ENCODE measurements at places on chromosomes 11 and 22.

GRCh38 chr11:113531083-113531482 is 55.9 kb upstream of the DRD2 start:
- DNase-seq: no peak

DNA sequence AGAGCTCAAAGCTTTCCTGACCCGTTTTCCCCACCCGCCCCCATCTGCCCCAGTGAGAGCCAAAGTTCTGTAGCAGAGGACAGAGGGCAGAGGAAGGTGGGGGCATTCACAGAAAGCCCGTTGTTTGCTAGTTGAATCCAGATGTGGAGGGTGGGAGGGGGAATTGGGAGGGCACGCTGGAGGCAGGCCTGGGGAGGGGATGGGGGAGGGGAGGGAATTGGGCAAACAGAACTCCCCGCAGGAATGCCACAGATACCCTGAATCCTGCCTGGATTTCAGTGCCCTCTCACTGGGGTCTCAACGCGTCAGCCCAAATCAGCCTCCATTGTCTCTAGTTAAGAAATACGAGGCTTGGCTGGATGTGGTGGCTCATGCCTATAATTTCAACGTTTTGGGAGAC is 12.9 kb upstream of the OAF start:
- DNase-seq: no peak

DNA sequence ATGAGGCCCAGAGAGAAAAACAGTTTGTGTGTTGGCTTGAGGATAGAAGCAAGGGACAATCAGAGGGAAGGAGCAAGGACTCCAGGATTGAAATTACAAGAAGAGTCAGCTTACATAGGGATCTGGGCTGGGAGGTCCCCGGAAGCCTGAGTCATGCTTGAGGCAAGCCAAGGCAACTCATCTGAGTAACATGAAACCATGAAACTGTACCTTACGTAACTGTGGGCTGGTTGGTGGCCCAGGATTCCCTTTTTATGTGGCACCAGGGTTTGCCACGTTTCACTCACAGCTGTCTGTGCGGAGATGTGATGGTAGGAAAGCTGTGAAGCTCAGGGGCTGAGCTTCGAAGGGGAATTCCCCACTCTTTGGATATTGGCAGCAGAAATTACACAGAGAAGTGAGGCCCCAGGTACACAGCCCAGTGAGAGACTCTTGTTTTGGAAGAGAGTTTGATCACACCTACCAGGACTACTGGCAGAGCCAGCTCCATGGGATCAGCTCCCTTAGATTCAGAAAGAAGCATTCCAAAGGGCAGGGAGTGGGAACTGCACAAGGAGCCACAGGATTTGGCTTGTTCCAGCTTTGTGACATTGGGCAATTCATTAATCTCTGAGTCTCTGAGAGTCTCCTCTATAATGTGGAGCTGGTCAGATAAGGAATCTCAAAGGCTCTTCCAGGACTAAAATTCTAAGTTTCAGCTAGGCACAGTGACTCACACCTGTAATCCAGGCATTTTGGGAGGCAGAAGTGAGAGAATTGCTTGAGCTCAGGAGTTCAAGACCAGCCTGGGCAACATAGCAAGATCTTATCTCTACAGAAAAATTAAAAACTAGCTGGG is 7.8 kb downstream of the SLC5A1 start:
- DNase-seq: peak; percentile 77

GRCh38 chr11:20090654-20091374 is 69.5 kb downstream of the DBX1 start:
- no peak for DNase-seq

DNA sequence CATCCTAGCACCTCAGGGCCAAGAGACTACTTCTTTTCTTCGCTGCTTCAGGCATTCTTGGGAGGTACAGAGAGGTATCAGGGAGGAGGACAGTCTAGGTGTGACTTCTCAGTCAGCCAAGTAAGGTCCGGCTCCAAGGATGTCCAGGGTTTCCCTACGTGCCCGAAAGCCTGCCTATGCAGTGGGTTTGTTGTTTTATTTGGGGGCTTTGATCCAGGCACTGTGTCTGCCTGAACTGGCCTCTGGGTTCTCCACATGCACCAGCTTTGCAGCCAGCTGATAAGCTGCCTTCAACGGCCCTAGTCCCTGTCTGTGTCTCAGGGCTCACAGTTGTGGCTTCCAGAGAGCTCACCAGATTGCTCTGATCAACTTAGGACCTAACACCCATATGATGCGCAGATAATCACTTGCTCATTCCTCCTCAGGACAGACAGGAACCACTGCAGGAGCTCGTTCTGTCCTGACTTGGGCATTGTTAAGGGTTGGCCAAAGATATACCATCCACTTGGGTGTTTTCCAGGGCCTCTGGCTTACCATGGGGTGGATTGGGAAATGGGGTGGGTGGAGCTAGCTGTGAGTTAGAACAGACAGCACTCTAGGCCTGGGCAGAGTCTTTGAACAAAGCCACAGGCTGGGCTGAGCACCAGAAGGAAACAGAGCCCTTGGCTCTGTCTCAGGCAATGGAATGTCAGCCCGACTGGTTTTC is 45.5 kb upstream of the CRYBB3 start:
- DNase-seq: peak; percentile 89

DNA sequence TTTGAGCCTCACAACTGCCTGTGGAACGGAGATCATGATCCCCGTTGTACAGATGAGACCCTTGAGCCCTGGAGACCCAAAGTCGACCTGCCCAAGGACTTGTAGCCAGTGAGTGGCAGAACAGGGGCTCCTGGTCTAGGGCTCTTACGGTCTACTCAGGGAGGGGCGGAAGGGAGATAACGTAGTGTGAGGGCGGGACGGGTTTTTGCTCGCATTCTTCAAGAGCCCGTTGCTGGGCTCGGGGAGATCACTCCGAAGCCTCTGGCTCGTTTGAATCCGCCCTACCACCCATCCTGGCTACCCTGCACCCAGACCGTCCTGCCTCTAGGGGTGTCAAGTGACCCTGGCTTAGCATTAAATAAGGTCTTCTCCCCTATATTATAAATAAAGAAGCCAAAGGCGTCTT is 639 bp downstream of the CRY2 start:
- DNase-seq: peak; percentile 75

DNA sequence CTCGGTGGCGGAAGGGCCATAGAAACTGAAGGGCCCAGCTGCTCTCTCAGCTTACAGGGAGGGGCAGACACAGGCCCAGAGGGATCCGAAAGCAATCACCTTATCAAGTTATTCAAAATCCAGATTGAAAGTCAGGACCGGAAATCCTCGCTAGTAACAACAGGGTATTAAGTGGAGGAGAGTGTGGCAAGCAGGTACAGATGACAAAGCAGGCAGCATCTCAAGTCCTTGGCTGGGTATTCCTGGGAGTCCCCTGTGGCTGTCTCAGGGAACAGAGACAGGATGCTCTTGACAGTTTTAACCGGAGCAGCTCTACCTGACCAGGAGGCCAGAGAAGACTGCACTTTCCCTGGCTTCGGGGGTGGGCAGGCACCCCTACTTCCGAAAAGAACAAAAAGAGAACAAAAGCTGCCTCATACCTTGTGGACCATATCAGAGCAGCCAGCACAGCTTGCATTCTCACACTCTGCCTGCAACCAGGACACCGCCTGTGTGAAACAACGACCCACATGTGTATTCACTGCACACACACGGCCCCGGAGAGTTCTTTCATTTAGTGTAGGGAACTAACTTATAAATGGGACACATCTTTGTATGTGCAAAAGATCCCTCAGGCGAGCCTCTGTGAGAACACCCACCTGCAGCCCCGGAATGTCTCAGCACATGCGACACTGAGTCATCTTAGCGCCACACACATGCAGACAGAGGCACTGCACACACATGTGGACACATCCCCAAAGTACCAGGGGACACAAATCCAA is 78.3 kb downstream of the MICAL3 start:
- no peak for DNase-seq

- DNase-seq: no peak
Measured at GRCh38 chr22:49962751-49963646, 2.4 kb downstream of the PIM3 start.

DNA sequence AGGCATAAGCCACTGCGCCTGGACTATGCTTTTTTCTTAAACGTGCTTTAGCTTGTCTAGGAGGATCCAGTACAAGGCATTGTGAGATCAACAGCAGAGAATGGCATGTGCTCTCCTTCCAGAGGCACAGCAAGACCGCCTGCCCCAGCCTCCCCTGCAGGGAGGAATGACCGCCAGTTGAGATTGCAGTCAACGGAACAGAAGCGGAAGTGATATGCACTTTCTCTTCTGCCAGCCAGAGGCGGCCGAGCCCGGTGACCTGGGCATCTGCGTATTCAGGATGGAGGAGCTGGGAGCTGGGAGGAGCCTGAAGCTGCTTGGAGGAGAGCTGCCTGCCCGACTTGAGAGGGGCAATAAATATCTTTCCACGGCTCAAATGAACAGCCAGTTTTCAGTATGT is 243.0 kb downstream of the CTTN start:
- DNase-seq: no peak

DNA sequence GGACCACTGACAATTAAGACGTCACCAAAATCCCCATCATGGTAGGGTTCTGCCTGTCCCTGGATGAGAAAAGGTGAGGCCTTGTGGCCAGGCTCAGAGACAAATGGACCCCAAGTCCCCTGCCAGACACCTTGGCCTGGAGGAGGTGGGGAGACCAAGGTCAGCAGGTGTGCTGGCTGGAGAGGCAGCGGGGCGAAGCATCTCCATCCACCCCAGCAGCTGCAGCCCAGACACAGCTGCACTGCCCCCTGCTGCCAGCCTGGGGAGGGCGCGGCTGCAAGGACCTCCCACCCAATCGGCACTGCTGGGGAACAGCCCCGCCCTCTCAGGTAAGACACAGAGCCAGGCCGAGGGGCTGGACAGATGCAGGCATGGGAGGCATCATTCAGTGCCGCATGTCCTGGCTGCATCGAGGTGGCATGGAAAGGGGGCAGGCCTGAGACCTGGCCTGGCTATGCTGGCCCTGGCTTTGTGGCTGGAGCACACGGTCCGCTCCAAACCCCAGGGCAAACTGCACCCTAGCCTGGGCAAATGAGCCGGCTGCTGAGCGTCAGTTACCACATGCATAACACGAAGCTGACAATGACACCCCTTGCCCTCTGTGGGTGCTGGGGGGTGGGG is 12.2 kb upstream of the MFNG start:
- DNase-seq: no peak

DNA sequence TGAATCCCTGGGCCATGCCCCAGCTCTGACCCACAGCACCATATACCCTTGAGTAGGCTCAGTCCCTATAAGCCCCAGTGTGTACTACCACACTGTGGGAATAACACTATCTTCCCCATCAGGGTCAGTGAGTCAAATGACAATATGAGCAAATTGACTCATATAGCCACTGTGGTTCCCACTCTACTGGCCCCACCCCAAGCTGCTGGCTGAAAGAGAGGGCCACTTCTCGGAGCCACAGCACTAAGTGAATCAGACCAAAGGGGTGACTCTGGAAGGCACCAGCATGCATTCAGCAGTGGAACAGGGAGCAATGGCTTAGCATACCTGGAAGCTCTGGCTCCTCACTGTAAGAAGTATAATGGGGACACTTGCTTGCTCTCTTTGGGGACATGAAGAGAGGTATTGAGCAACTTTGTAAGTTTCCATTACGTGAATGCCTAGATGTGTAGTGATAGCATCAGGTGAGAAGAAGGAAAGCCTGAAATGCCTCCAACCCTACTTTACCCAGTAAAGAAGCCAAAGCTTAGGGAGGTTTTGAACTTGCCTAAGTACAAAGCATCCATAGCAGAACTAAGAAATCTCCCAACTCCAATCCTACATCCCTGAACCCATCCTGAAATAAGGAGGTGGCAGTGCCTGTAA is 13.5 kb downstream of the CD59 start:
- peak; percentile 61 for DNase-seq

DNA sequence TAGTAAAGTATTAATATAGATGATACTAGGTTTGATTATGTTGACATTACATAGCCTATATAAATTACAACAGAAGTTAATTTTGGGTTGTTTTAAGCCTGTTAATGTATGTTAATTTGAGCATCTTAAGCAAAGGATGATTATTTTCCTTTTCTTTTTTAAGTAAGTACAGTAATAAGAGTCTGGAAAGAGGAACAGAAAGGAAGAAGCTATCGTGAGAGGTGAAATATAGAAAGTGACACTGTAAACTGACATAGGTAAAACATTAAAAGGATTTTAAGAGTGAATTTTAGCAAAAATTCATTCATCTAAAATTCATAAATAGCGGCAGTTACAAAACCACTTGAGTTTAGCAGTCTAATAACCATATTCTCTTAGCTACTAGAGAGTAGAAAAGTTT is 45.5 kb downstream of the FAR1 start:
- no peak for DNase-seq

- no peak for DNase-seq
Measured at GRCh38 chr11:2205214-2205720, 33.7 kb upstream of the TH start.

DNA sequence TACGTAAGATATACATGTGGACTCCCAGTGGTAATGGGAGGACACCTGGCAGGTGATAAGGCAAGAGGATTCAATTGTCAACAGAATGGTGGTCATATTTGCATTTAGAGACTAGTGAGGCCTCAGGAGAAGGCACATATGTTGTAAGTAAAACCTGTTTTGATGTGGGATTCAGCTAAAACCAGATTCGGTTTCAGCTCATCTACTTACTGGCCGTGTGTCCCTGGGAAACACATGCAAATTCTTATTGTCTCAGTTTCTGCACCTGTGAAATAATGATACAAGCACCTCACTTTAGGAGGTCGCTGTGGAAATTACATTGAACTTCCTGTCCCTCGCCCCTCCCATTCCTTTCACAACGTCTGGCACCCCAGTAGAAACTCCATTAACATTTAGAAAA is 78.9 kb upstream of the FIBIN start:
- DNase-seq: no peak

- no peak for DNase-seq
Measured at GRCh38 chr11:5815534-5815933, 6.8 kb downstream of the OR52N2 start.

GRCh38 chr11:70029115-70029860 is 48.8 kb upstream of the ANO1 start:
- no peak for DNase-seq

GRCh38 chr22:25081409-25081824 is 118.2 kb upstream of the CRYBB3 start:
- DNase-seq: peak; percentile 64

- DNase-seq: no peak
Measured at GRCh38 chr11:16484434-16484833, 128.1 kb upstream of the SOX6 start.

DNA sequence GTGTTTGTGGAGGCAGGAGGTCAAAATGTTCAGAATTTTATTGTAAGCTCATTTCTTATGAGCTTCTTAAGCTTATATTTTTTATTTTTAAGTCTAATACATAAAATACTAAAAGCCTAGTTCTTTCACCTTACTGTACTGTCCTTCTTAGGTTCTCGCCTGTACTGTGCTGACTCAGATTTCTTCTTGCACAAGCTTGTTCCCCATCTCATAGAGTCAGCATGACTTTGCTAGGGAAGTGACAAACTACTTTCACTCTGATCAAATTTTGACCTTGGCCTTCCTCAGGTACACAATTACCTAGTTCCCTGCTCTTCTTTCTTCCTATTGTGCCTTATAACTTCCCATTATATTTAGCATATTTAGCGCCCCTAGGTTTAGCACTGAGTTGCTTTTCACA is 81.5 kb downstream of the STK33 start:
- DNase-seq: no peak

DNA sequence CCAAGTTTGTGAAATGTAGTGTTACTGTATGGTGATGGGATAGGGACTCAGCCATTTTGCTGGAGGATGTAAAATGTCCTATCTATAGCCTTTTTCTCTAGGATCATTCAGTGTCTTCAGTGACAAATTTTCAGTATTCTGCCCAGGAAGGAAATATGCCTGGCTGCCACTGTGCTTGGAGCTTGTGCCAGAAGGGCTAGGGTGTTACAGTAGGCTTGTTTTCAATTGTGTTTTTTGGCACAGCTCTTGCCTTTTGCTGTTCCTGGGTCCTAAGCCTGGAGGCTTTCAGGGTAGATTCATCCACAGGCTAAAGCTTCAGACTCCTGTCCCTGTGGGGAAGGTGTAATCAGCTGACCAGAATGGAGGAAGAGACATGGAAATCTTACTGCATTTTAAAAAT is 22.0 kb upstream of the PHOX2A start:
- peak; percentile 44 for DNase-seq
